ENCODE measurements at places on chromosomes 7 and 10. TPM values are rescaled to one million over a fixed set of nuclear protein-coding genes. Genes with fewer than 3 reads are reported as not detected.

DNA sequence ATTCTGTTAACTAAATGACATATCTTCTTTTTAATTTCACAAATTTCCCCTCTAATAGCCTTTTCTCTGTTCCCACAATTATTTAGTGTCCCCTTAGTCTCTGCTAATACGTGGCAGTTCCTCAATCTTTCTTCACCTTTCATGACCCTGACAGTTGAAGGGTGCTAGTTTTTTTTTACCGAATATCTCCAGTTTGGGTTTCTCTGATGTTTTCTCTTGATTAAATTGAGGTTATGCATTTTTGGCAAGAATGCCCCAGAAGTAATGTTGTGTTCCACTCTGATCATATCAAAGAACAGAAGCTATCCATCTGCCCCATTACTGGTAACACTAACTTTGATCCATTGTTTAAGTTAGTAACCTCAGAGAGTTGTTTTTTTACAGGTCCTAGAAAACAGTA lies 133.6 kb upstream of the ASAH2 start:
- no peak for DNase-seq

DNA sequence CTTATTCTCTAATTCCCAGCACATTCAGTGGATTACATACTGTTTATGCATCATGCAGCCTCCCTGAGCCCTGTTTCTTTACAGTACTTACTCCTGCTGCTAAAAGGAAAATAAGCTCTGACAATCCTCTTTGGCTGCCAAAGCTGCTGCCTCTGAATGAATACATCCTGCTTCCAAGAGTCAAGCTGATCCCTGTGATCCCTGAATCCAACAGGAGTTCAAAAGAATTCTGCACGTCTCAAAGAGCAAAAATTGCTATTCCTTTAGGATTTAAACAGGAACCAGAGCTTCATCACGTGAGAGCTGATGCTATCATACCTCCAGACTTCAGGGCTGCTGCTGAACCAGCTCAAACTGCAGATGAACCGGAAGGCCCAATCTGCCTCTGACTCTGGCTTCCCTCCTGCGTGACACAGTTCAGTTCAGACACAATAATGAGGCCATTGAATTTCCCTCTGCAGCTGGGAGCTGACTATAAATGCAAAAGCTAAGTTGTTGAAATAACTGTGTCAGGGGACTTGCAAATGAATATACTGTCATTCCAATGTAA lies 851.0 kb upstream of the PHF14 start:
- DNase-seq, result no peak

DNA sequence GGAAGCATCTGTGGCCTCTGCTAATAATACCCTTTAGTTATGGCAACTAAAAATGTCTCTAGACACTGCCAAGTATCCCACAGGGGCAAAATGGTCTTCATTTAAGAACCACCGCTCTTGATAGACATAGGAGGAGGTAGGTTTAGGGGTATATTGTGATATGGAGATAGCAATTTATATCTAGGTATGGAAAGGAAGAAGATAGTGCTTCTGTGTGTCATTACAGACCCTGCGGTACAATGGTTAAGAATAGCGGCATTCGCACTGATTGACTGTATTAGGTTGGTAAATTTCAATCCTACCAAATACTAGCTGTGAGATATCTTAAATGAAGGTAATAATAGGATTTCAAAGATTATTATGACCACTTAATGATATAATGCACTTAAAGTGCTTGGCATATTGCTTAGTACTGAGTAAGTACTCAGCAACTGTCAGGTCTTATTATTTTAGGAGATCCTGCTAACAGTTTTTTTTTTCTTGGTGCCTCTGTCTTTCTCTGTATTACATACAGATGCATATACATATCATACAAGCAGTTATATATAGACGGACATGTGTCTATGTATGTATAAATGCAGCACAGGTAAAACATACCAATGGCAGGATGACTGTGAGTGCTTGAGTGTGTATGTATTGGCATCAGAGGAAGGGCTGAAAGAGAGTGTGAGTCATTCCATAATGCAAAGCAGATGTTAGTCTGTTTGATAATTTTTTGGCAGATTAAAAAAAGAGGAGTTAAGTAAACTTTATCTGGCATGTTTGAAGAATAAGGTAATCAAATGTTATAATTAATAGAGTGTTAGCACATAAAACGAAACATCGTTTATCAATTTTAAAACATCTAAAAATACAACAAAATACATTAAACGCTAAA lies 50.0 kb upstream of the ITGB8 start:
- no peak for DNase-seq

Gene ECHDC3
- 132 TPM for total RNA-seq

DNA sequence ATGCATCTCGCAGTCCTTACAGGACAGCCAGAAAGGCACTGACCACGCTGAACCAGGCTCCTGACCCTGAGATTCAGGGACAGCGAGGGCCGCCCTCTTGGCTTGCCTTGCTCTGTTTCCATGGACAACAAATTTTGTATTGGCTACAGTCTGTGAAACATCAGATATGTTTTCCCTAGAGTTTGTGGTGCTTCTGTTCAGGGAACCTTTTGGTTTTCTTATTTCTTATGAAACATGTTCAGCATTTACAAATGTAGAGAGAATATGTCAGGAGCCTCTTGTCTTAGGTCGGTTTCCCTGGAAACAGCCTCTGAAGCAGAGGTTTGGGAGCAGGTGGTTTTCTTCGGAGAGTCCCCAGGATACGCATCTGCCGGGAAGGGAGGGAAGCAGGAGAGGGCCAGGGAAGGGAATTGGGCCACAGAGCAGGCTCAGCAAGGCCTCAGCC lies 260.1 kb downstream of the CCDC3 start:
- DNase-seq, result no peak

DNA sequence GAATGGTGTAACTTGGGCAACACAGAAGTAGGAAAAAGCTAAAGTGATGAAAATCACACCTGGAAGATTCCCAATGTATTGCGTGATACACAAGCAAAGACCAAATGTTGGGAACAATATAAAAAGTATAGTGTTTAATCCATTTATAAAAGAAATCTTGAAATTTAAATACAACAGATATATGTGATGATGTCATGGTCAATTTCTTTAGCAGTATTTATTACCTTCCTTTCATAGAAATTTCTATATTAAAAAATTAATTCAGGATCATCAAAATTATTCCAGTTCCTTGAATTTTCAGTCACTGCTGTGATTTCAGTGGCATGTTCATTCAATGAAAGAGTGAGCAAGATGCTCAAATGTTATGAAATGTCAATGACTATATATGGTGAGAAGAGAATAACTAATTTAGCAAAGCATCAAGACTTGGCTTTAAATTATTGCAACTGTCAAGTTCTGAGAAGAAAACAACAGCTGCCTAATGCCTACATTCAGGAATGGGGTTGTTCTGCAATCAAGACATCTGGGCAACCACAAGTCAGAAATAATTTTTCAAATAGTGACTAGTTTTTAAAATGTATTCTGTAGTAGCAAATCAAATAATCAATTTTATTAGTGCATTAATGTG lies 308.8 kb downstream of the SEMA3D start:
- DNase-seq, result no peak

Gene ANLN
- total RNA-seq, result 5.0 TPM

DNA sequence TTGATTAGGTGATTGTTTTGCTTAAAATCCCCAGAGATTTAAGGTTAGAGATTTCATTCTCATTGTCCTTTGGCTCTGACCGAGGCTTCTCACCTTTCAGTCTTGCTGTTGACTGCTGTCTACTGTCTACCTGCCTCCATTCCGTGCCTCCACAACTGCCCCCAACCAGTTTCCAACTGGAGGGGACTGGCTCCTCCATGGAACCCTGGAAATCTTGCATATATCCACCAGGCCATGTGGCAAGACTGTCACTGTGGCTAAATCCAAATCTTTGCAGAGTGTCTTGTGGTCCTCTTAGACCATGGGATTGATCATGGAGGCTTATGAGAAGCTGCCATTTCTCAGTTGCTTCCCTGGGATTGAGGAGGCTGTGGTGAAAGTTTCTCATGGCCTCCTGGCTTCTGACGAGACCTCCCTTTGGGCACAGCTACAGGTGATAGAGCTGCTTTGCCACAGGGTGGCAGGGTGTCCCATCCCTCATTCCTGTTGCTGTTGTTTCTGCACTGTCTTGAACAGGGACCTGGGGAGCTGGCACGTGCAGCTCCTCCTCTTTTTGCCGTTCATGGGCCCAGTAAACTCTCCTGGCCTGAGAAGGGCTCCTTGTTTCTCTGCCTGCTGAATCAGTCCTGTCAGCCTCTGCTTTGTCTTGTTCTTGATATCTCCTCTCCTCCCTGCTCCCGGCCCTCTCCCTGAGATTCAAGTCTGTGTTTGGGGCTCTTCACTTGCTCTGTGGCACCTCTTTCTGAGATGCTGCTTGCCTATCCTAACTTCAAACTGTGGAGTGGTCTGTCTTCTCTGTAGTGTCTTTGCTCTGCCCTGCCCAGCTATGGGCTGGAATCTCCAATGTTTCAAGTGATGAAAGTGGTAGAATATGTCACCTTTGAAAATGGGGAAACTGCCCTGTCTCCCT lies 63.6 kb upstream of the IGFBP3 start:
- no peak for DNase-seq

Gene FXYD4
- not detected for total RNA-seq
